Spinal cord (tissue), 10 donors: ENCODE measurements at places on chromosomes 12 and 14. TPM values are rescaled to one million over a fixed set of nuclear protein-coding genes. Genes with fewer than 3 reads are reported as not detected.

Gene STAC3
- 1.7 TPM for total RNA-seq

Gene FOXN4
- 0.33 TPM for total RNA-seq

Gene TEX22
- 1.0 TPM for total RNA-seq

Gene C12orf75
- 36.3 TPM for total RNA-seq

Gene RNASE7
- not detected for total RNA-seq

Gene TSPAN8
- total RNA-seq: 16.1 TPM

Gene SLC10A1
- total RNA-seq: not detected

Gene HOXC10
- not detected for total RNA-seq

Gene TEX52
- total RNA-seq: not detected

Gene GDF3
- total RNA-seq: not detected

Gene COA8
- 43.3 TPM for total RNA-seq

Gene SERPINA10
- not detected for total RNA-seq

Gene IL26
- total RNA-seq: 0.11 TPM

Gene NGB
- total RNA-seq: 9.6 TPM

Gene RIPK3
- total RNA-seq: 3.1 TPM

Gene CELA1
- not detected for total RNA-seq
